Natural killer cell treated with Interleukin-12 subunit alpha and Interleukin-12 subunit beta and Interleukin-15 and Interleukin-18, amount 100 ng/mL, for 72 hours (primary cell): ENCODE measurements at places on chromosomes 3 and 15. TPM values are rescaled to one million over a fixed set of nuclear protein-coding genes. Genes with fewer than 3 reads are reported as not detected.

The IL17RE gene
- 1.9 TPM for total RNA-seq

The INKA1 gene
- total RNA-seq = not detected

The DCP1A gene
- total RNA-seq = 31.1 TPM

The BCL2A1 gene
- total RNA-seq = 17.3 TPM

The GHSR gene
- not detected for total RNA-seq

The BCHE gene
- not detected for total RNA-seq

The PSTPIP1 gene
- 161 TPM for total RNA-seq

The GOLGA6L7 gene
- not detected for total RNA-seq

The RPS27L gene
- total RNA-seq = 112 TPM

The SIDT1 gene
- total RNA-seq = 34.5 TPM

The CELF6 gene
- total RNA-seq = 0.92 TPM

The MKRN3 gene
- 0.93 TPM for total RNA-seq

The ABI3BP gene
- total RNA-seq = not detected

The SLITRK3 gene
- not detected for total RNA-seq

The KLHL6 gene
- total RNA-seq = 19.3 TPM

The CFAP100 gene
- not detected for total RNA-seq

The ZNF385D gene
- not detected for total RNA-seq

The ONECUT1 gene
- not detected for total RNA-seq

The RBP2 gene
- total RNA-seq = not detected

The LMOD3 gene
- not detected for total RNA-seq

The DPPA4 gene
- total RNA-seq = 0.36 TPM

The DUOXA2 gene
- total RNA-seq = not detected

The KBTBD8 gene
- total RNA-seq = 24.5 TPM

The TRAK1 gene
- total RNA-seq = 48.0 TPM

The SCN10A gene
- not detected for total RNA-seq

The CORO2B gene
- not detected for total RNA-seq

The PTH1R gene
- total RNA-seq = not detected

The LIPC gene
- total RNA-seq = 1.5 TPM

The SH2D7 gene
- not detected for total RNA-seq

The LRRIQ4 gene
- not detected for total RNA-seq

The NFKBIZ gene
- total RNA-seq = 418 TPM

The LAMB2 gene
- not detected for total RNA-seq

The DGKG gene
- 6.2 TPM for total RNA-seq

The KCNAB1 gene
- total RNA-seq = not detected

The ADAMTS17 gene
- 0.59 TPM for total RNA-seq

The PLOD2 gene
- total RNA-seq = 1.3 TPM

The NLGN1 gene
- not detected for total RNA-seq

The ADGRG7 gene
- not detected for total RNA-seq

The SPESP1 gene
- not detected for total RNA-seq

The GOLGA8H gene
- 1.7 TPM for total RNA-seq

The CLSTN2 gene
- not detected for total RNA-seq

The FEZF2 gene
- not detected for total RNA-seq

The COLQ gene
- total RNA-seq = 7.8 TPM

The GCSAM gene
- 1.00 TPM for total RNA-seq

The DNAH1 gene
- total RNA-seq = 35.4 TPM

The WDR48 gene
- 31.8 TPM for total RNA-seq

The EXD1 gene
- total RNA-seq = not detected

The CPA3 gene
- not detected for total RNA-seq

The MGA gene
- 42.6 TPM for total RNA-seq

The PATL2 gene
- 13.0 TPM for total RNA-seq

The HHATL gene
- total RNA-seq = not detected

The GOLGA6L9 gene
- 7.4 TPM for total RNA-seq

The SNURF gene
- 10.9 TPM for total RNA-seq

The CD80 gene
- 0.62 TPM for total RNA-seq

The CIP2A gene
- 27.0 TPM for total RNA-seq

The CYP19A1 gene
- total RNA-seq = not detected

The GJD2 gene
- total RNA-seq = not detected

The EID1 gene
- total RNA-seq = 46.6 TPM

The CPN2 gene
- total RNA-seq = not detected

The PARP9 gene
- total RNA-seq = 61.7 TPM
